ENCODE measurements at places on chromosomes 16 and 17.

GRCh38 chr17:8623591-8623990 lies 6.9 kb downstream of the MYH10 start:
- DNase-seq, result no peak

DNA sequence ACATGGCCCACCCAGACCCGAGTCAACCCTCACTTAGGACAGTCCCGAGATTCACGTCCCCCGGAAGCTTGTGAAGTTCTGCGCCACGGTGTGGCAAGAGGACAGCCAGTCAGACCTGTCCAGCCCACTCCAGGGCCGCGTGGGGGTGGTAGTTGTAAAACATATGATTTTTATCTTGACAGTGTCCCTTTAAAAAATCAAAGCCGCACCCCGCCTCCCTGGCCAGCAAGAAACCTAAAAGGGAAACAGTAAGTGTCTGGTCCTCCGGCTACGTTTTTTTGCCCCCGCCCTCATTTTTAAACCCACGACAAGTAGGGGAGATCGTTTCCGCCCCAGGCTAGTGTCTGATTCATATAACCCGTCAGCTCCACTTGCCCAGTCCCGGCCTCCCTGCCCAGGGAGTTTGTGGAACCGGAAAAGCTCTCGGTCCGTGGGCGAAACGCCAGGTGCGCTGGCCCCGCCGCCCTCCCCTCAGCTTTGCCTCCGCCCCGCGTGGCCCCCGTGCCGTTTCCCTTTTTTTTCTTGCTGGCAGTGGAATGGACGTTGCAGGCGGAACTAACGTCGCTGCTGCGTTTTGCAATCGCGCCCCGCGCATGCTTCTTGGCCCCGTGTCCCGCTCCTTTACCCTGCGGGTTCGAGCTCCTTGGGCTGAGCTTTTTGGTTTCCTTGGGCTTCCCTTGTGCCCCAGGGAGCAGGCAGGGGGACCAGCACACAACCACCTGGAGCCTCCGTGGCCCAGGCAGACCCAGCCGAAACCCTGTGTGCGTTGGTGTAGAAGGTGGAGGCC lies 13.3 kb upstream of the NUDT16L1 start:
- peak; percentile 23 for DNase-seq

DNA sequence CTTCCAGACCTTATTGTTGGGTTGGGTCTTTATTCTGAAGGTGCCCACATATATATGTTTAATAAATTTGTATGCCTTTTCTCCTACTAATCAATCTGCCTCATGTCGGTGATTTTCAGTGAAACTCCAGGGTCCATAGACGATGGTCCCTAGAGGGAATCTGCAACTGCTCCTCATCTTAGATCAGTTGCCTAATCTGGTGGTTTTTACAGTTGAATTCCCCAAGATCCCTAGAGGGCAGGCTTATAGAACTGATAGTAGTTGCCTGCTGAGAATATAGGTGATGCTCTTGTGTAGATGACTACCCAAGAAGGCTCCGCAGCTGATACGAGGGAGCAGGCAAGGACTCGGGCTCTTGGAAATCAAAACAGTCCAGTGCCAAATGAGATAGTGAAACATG lies 619.2 kb upstream of the C16orf82 start:
- DNase-seq, result no peak

GRCh38 chr17:38748149-38748891 lies at the start of gene PCGF2:
TSS of gene PCGF2 (minus strand) at chr17:38748336. CDS start at chr17:38740402, 7,934 bp downstream.
- peak; percentile 90 for DNase-seq

DNA sequence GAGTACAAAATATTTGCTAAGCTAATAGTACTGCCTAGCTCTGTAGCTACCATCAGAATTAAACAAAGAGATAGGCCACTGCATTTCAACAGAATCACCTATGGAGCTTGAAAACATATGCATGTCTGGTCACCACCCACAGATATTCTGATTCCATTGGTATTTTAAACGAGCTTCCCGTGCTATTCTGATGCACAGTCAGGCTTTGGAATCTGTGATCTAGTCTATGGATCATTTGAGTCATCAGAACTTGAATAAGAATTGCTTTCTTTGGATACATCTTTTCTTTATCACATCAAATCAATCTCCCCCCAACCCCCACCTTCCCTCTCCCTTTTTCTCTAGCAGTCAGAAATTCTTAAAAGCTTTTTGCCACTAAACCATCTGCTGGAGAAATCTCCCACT lies 124.7 kb downstream of the NPIPB5 start:
- no peak for DNase-seq

All from cardiac fibroblast (primary cell).